Natural killer cell treated with Interleukin-12 subunit alpha and Interleukin-12 subunit beta and Interleukin-15 and Interleukin-18, amount 100 ng/mL, for 72 hours (primary cell): ENCODE measurements at places on chromosomes 11 and 22.
A peak's percentile ranks its signal among the peaks of the same experiment; 100 is the strongest.

- DNase-seq = no peak
These were observed 179.0 kb downstream of the SNX19 start for GRCh38 chr11:130737041-130737830.

DNA sequence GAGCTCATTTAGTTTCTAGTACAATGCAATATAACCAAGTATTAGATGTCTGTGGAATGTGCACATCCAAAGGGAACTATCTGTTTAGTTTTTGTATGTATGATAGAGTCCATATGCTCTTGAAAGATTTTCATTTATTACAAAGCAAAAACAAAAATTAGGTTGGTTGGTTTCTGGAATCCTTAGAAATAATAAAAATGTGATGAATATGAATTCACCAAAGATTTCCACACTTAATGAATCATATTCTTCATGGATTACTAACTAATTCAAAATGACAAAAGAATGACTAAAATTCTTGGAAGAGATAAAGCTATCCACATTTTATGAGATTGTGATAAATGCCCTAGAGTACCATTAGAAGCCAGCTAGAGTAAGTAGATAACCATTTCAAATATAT is 261.1 kb downstream of the SBF2 start:
- no peak for DNase-seq

GRCh38 chr11:2813141-2813908 is 72.2 kb downstream of the CDKN1C start:
- no peak for DNase-seq

GRCh38 chr11:115577701-115578100 is 73.5 kb upstream of the CADM1 start:
- no peak for DNase-seq

DNA sequence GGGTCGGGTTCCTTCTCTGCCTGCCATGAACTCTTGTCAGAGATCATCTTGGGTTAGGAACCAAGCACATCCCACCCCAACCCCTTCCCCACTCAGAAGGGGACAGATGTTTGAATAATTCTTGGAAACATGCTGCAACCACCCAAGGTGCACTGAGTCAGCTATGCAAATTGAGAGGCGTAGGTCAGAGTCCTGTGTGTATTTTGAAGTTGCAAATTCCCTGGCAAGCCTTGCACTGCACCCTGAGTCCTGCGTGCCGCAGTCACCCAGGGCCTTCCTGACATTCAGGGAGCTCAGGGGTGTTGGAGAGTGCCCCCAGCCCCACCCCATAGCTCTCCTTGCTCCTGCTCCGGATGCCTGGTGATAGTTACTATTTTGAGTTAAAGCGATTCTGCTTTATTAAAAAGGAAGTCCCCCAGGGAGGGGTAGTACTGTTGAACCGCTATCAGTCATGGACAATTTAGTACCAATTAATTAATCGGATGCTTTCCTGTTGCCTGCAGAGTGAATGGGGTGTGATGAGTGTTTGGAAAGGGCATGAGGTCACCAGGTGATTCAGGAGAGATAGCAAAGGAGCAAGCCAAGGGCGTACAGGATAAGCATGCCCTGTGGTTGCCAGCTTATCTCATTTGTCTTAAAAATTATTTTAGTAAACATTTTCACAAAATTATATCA is 123.7 kb downstream of the GRIK4 start:
- DNase-seq = no peak

DNA sequence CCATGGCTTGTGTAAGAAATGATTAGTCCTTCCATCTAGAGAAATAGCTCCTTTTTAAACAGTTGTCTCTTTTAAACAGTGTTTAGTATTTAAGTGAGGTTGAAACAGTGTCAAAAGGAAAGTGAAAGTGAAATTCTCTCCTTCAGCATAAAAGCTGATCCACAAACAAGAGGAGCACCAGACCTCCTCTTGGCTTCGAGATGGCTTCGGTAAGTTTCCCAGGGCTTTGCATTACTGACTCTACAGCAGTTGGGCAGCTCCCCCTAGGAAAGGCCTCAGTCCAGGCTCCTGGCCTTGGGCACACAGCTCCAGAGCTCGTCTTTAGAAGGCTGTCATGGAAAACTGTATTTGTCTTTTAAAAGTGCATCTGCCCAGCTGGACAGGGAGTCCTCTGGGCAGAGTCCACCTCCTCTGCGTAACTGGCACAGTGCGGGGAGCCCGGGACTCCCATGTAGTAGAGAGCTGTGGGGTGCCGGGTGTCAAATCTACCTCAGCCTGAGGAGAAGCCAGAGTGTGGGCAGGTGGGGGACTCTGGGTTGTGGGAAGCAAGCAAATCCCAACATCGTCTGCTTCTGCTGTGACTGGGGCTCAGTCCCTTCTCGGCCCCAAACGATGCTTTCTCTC is at the start of gene PLAAT4:
Gene PLAAT4, plus strand, starts transcription at position 140 of the 624 bp plus-strand sequence. Its CDS starts 61 bp downstream, at position 201.
- peak; percentile 59 for DNase-seq
